ENCODE measurements at places on chromosomes 5 and 9.

- DNase-seq = no peak
These were observed 252.7 kb downstream of the EFNA5 start for GRCh38 chr5:107418071-107418470.

- no peak for DNase-seq
These were observed 1149.0 kb downstream of the EFNA5 start for GRCh38 chr5:106521701-106522100.

DNA sequence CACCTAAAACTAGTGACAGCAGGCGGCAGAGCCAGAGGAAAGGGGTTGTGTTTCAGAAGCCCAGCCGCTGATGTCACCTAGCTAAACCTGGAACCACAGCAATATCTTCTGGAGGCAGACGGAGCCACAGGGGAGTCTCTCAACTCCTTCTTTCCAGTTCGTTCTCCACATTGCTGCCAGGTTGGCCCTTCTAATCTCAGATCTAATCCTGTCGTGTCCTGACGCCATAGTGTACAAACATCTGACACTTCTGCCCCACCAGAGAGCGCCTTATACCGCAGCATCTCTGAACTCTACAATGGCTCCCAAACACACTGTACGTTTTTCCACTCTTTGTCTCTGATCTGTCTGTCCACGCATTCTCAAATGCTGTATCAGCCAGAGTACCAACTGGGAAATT lies 240.0 kb downstream of the SMARCA2 start:
- no peak for DNase-seq

DNA sequence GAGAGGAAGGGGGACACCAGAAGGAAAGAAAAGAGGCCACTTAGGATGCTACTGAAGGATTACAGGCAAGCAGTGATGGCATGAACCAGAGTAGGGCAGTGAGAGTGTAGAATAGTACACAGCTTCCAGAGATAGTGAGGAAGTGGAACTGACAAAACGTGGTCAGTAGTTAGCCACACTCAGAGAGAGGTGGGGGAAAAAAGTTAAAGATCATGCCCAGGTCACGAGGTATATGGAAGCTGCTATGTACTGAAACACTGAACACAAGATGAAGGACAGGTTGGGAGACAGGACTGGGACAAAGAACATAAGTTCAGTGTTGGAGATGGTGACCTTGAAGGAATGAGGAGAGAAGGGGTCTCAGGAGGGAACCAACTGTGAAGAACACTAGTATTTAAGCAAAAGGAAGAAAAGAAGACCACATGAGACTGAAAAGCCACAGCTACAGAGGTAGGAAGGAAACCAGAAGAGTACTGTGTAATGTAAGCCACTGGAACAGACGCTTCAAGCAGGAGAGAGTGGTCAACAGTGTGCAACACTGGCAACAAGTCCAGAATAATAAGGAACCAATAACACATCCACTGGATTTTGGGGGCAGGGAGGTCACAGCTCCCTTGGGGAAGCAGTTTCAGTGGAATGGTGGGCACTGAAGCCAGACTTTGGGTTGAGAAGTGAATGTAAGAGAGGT lies 45.5 kb downstream of the ELL2 start:
- DNase-seq = no peak

DNA sequence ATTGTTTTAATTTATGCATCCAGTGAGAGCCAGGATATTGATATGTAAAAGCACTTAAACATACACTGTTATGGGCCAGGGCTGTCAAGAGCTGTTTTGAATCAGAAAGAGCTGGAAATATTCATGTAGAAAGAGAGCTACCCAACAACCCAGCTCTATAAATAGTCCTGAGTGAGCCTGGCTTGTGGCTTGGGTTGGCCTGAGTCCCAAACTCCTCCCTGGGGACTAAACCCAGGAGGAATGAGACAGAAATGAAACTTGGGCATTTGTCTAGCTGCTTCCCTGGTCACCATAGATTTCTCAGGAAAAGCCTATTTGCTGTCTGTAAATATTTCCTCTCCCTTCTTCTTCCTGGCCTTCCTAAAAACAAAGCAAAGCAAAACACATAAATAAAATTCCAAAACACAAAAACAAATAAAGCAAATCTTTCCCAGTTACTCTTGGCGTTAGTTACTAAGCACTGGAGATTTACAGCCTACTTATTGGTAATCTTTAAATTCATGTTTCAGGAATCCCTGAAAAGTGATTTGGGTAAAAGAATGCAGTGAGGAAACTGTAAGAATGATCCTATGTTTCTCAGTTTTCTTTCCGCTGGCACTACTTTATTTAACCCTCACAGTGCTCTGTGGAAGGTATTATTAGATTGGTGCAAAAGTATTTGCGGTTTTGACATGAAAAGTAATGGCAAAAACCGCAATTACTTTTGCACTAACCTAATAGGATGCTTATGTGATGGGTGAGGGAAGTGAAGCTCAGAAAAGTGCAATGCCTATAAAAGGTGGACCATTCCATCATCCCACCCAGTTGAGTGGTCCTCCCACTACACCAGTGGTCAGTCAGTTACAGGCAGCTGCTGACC lies 111.8 kb downstream of the CARTPT start:
- DNase-seq = no peak

GRCh38 chr9:137948642-137949041 lies 71.1 kb downstream of the CACNA1B start:
- no peak for DNase-seq

GRCh38 chr9:136820971-136821825 lies 13.4 kb downstream of the RABL6 start:
- DNase-seq = no peak

GRCh38 chr5:142800776-142801494 lies 30.8 kb downstream of the ARHGAP26 start:
- peak; percentile 5 for DNase-seq

GRCh38 chr9:95666785-95667155 lies 150.0 kb upstream of the PTCH1 start:
- DNase-seq = no peak

- DNase-seq = no peak
These were observed 433.0 kb downstream of the TLE1 start for GRCh38 chr9:81256368-81256767.

DNA sequence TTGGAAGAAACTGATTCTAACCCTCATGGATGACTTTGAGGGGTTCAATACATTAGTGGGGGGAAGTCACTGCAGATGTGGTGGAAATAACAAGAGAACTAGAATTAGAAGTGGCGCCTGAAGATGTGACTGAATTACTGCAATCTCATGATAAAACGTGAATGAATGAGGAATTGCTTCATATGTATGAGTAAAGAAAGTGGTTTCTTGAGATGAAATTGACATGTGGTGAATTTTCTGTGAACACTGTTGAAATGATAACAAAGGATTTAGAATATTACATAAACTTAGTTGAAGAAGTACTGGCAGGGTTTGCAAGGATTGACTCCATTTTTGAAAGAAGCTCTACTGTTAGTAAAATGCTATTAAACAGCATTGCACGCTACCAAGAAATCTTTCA lies 113.0 kb downstream of the UGCG start:
- no peak for DNase-seq

DNA sequence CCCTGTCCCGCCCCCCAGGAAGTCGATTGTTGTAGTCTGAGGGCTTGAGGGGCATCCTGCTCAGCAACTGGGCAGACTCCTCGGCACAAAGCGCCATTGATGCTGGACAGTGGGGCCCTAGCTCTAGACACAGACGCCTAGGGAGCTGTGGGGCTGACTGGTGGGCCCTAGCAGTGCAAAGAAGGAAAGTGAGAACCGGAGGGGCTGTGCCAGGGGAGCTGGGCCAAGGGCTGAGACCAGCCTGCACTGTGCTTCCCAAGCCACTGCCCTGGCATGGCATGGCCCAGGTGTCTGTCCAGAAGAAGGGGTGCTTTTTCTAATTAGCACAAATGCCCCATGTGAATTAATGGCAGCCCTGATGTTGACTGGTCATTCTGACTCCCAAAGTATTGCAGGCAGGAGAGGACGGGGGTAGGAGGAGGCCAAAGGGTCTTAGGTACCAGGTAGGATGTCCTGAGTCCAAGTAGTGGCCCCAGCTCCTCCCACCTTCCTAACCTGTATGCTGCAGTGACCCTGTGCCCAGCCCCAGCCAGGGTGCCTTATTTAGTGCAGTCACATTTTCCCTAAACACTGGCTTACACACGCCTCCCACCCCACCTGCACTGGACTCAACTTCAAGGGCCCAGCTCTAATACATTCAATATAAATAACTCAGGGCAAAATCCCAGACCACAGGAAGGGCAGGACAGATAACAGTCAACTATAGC lies 15.9 kb downstream of the TCF7 start:
- DNase-seq = no peak

DNA sequence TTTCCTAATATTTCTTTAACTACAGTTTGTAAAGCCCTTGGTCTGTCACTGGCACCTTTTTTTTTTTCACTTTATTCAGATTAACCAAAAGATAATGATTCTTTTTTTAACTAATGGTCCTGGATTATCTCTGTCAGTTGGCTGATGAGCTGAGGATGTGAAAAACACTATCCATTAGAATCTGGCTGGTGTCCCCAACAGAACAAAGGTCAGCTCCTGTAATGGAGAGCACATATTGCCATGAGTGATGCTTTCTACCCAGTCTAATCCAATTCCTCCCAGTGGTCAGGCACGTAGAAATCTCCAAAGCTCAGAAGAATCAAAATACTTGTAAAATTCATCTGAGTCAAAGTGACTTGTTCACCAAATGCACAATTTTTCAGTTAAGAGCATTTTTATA lies 491.7 kb upstream of the PIK3R1 start:
- no peak for DNase-seq

DNA sequence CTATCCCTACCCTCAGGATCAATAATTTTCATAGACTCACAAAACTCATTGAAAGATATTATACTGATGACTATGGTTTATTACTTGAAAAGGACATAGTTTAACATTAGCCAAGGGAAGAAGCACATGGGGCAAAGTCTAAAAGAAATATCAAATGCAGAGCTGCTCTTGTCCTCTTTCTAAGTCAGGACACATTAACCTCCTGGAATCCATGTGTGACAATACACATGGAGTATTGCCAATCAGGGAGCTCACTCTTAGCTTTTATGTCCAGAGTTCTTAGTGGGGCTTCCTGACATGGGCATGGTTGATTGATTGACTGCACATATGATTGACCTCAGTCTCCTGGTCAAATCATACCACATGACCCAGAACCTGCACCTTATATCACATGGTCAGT lies 165.5 kb upstream of the COX7C start:
- no peak for DNase-seq
